ENCODE measurements at places on chromosomes 12 and 14.

DNA sequence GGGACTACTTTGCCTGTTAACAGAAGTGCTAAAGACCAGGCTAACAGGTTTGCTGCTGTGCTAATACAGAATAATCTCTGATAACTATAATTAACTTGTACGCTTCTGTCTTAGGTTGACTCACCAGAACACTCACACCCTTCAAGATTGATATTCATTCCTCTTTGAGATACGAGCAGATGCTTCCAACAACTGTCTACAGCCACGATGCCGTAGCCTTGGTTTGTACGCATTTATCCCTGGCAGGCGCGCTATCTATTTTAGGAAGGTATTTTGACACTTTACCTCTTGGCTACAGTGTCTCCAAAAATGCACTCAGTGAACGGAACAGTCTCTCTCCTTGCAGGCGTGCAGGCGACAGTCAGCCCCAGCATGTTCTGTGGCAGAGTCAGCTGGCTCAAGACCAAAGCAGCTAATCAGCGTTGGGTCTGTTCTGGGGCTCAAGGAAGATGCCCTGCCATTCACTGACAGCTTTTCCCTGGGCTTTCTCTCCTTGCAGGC is 146.4 kb upstream of the PRICKLE1 start:
- DNase-seq: no peak

- DNase-seq: no peak
Measured at GRCh38 chr14:94387051-94388026, 1.1 kb downstream of the SERPINA1 start.

DNA sequence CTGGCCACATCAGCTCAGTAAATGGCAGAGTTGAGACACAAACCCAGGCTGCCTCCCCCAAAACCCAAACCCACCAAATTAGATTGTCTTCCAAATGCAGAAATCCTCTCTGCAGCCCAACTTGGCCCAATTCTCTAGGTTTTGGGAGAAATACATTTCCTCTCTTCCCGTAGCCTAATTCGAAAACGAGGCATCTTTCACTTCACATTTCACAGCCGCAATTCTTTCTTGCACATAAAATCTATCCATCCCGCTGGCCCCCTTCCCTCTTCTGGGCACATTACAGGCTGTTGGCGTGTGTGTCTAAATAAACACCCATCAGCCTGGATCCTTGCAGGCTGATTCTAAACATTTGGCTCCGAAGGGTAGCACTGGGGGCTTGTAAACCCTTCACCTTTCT is 83.8 kb upstream of the VRK1 start:
- no peak for DNase-seq

- no peak for DNase-seq
Measured at GRCh38 chr12:117506333-117506732, 144.9 kb upstream of the NOS1 start.

DNA sequence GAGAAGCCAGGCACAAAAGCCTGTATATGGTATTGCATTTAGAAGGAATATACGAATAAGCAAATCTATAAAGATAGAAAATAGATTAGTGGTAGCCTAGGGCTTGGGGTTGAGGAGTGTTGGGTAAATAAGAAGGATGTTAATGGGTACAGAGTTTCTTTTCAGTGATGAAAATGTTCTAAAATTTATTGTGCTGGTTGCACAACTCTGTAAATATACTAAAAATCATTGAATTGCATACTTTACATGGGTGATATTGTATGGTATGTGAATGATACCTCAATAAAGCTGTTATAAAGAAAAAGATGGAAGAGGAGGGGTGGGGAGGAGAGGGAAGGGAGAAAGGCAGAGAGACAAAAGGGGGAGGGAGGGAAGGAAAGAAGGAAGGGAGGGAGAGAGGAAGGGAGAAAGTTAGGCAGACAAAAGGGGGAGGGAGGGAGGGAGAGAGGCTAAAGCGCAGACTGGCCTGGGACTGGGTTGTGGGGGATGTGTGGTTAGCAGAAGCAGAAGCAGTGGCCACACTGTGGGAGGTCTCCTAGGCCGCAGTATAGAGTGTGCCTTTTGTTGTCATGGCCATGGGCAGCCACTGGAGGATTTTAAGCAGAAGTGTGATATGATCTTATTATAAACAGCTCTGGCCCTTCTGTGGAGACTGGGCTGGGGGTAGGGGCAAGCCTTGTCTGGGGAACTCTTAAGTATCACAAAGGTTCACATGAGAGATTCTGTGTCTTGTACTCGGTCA is 73.6 kb upstream of the ELK3 start:
- DNase-seq: peak; percentile 9

DNA sequence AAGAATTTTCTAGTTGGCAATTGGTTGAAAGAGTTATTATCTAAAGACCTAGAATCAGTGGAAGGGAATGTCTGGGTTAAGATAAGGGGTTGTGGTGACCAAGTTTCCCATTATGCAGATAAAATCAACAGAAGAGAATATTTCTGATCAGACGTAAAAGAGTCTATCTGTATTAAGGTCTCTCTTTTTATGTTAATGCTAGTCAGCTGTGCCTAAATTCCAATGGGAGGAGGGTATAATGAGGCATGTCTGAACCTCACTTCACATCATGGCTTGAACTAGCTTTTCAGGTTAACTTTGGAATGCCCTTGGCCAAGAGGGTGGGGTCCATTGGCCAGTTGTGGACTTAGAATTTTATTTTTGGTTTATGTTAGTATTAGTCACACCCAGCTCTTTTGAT is 34.3 kb upstream of the CHST11 start:
- peak; percentile 7 for DNase-seq

- no peak for DNase-seq
Measured at GRCh38 chr14:31085027-31085426, 58.8 kb upstream of the STRN3 start.

- peak; percentile 7 for DNase-seq
Measured at GRCh38 chr14:96681829-96682228, 115.4 kb upstream of the VRK1 start.

DNA sequence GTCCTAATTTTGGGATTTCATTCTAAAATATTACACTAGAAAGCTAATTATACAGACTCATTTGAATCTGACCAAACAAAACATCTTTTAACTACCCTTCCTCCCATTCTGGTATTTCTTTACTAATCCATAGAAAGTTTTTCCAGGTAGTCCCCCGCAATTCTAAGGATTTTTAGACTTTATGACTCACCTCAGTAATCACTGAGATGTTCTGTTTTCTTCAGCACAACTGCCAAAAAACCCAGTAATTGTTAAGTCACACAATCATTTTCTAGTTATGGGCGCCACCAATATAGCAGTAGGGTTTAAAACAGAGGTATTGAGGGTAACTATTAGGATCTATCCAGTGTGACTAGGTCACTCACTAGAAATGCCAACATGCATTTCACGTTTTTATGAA is 1.6 kb upstream of the ARID4A start:
- peak; percentile 24 for DNase-seq

GRCh38 chr12:94792693-94793092 is 142.3 kb upstream of the TMCC3 start:
- peak; percentile 55 for DNase-seq

- no peak for DNase-seq
Measured at GRCh38 chr12:70028918-70029317, 203.9 kb downstream of the MYRFL start.

DNA sequence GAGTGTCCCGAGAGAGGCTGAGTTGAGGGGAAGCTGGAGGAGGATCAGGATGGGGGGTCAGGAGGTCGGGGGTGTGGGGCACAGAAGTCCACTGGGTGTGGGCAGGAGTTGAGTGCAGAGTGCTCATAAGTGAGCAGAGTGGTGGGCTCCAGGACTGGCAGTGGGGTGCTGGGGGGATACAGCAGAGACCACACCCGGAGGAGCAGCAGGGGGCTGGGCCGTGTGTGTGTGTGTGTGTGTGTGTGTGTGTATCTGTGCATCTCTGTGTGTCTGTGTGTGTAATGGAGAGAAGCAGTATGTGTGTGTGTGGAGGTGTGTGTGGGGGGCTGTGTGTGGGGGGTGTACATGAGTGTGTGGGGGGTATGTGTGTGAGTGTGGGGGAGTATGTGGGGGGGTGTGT is 4.9 kb upstream of the NUDT14 start:
- no peak for DNase-seq

DNA sequence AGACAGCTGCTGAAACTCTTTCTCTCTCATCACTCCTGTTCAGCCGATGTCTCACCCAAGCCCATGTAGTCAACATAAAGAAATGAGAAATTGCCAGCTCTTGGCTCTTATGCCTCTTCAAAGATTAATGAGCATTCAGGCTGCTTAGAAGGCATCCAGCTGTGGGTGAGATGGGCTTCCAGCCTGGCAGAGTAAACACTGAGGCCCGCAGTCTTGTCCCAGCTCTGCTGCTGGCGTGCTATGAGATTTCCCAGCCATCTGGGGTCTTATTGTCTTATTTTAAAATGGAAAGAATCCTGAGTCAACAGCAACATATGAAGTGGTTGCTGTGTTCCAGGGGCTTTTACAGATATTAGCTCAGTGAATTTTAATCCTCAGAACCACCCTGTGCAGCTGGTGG is 12.6 kb downstream of the RXYLT1 start:
- no peak for DNase-seq

- no peak for DNase-seq
Measured at GRCh38 chr12:101521136-101521535, 46.0 kb downstream of the SPIC start.

DNA sequence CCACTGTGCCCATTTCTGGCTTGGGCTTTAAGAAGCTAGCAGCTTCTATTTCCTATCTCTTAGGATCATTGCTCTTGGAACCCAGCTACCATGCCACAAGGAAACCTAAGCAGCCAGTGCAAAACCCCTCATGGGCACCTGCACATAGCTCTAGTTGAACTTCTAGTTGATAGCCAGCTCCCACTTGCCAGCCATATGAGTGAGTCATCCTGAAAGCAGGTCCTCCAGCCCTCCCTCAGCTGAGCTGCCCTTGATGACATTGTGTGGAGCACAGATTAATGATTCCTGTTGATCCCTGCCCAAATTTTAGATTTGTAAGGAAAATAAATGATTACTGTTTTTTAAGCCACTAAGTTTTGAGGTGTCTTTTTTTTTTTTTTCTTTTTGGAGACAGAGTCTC is 234.2 kb upstream of the FBXO33 start:
- peak; percentile 39 for DNase-seq

- peak; percentile 97 for DNase-seq
Measured at GRCh38 chr12:47377414-47378221, 297.9 kb upstream of the AMIGO2 start.

- no peak for DNase-seq
Measured at GRCh38 chr12:108778053-108778452, 46.7 kb upstream of the CORO1C start.

- DNase-seq: no peak
Measured at GRCh38 chr14:90603841-90604240, 207.0 kb downstream of the CALM1 start.

- DNase-seq: no peak
Measured at GRCh38 chr12:121295746-121296617, 527 bp downstream of the CAMKK2 start.

DNA sequence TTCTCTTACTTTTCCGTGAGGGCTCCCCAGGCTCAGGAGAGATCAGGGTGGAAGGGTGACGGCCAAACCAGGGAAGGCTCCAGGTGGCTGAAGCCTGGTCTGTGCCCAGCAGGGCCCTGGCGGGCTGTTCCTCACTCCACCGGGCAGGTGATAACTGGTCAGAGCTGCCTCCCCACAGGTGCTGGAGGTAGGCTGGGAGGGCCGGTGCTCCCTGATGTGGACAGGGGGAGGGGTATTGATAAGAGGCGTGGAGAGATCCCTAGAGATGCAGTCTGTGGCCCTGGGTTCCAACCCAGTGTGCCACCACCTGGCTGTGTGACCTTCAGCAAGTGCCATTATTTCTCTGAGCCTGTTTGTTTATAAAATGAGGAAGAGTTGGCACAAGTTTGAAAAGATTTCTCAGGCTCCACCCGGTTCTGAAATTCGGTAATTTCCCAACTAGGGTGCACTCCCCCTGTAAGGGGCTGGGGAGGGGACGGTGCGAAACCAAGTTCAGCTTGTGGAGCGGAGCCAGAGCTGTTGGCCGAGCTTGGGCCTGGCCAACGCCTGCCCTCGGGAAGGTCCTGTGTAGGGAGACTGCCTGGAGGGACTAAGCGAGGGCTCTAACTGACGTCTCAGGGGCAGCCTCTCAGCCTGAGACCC is 1.0 kb upstream of the NR4A1 start:
- no peak for DNase-seq

- no peak for DNase-seq
Measured at GRCh38 chr14:105709281-105710118, 183.1 kb downstream of the TMEM121 start.

DNA sequence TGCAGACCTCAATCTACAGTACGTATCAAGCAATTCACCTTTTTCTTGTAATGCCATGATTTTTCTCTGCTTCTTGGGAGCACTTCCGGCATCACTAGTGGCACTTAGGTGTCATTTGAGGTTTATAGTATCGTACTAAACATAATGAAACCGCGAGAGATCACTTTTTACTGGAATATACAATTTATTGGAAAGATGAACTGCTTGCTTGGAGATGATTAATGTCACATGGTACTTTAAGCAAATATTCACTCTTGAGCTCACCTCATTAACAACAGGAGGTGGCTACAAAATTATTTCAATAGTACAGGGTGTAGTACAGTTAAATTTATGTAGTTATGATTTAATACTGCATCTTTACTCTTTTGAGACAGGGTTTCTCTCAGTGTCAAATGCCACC is 11.5 kb downstream of the FUT8 start:
- DNase-seq: no peak

DNA sequence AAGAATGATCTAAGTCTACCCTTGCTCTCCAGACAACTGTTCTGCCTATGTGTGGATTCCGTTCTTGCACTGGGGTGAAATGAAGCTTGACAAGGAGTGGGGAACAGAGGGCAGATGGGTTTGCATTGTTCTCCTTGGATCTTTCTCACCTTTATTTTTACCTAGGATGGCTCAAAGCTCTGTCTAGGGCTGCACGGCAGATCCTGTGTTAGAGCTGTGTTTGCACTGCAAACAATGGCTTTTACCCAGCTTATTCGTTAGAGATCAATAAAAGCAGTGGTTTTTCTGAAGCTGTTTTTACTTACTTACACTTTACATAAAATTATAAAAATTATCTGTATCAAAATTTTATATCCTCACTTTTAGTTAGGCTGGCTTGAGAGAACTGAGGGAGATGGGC is 105.1 kb downstream of the LRIG3 start:
- no peak for DNase-seq

GRCh38 chr12:132630672-132631071 is 12.1 kb downstream of the P2RX2 start:
- DNase-seq: no peak

DNA sequence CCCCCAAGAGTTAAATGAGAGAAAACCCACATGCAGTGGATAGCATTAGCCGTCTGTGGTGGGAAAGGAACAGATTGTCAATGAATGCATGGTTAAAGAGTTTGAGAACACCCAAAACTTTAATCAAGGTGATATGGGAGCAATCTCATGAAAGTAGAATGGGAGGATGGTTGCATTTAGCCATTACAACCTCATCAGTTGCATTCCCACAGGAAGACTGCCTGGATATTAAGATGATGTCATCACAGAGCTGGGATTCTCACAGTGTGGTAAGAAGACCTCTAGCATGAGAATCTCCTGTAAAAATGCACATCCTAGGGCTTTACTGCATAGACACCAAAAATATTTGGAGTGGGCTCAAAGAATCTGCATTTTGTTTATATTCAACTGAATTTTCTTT is 284.9 kb downstream of the RGS6 start:
- DNase-seq: no peak

Data from fibroblast of skin of right biceps (primary cell).